ENCODE measurements at places on chromosomes 12 and 14.

- no peak for DNase-seq
These were observed 190.7 kb downstream of the BCL11B start for GRCh38 chr14:99081156-99081765.

GRCh38 chr12:49903700-49904423 is at the start of gene FAIM2:
TSS of gene FAIM2 (minus strand) at chr12:49903900. CDS start at chr12:49903792, 108 bp downstream.
- peak; percentile 64 for DNase-seq

- peak; percentile 27 for DNase-seq
These were observed 8.9 kb downstream of the GTF2A1 start for GRCh38 chr14:81211844-81212243.

DNA sequence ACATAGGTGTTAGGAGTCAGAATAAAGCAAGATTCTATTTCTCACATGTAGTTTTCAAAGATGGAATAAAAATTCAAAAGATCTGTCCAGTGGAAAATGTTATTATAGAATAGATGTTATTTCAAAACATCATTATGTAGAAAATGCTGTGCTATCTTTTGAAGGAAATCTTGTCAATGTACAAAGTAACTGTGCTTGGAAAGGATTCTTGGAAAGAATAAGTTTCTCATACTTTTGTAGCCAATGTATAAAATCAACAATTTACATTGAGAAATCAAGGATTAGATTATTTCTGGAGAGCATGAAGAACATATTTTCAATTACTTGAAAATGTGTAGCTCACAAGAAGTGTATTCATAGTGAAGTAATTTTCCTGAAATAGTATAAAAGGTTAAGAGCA is 532.5 kb upstream of the MGAT4C start:
- no peak for DNase-seq

DNA sequence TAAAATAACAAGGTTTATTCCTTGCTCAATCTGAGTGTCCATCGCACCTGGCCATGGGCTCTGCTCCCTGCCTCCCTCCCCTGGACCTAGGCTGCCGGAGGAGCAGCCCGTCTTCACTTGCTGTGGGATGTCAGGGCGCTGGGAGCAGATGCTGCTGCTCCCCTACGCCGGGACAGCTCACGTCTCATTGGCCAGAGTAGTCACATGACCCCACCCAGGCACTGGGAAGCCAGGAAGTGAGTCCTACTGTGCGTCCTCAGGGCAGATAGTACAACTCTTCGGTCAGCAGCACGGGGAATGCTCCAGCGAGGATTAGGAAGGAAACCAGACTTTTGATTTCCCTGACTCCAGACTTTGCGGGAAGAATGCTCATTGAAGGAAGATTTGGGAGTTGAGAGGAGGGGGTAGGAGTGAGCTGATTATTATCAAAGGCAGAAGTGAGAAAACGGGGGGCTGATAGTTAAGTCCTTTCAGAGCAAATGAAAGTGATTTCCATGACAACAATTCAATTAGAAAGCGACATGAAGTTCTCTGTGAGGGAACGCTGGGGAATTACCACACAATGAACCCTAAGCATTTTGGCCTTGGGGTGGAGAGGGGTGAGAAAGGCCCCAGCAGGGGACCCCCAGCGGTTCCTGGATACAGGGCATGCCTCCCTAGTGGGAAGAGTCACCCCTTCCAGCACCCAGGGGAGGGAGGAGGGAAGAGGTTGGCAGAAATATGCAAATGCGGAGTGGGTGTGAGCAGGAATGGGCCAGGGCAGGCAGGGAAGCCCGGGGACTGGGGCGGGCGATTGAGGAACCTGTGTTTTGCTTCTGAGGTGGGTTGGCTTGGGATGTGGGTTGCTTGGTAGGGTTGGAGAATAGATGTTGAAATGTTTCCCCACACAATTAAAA is 215.5 kb downstream of the AACS start:
- peak; percentile 93 for DNase-seq

DNA sequence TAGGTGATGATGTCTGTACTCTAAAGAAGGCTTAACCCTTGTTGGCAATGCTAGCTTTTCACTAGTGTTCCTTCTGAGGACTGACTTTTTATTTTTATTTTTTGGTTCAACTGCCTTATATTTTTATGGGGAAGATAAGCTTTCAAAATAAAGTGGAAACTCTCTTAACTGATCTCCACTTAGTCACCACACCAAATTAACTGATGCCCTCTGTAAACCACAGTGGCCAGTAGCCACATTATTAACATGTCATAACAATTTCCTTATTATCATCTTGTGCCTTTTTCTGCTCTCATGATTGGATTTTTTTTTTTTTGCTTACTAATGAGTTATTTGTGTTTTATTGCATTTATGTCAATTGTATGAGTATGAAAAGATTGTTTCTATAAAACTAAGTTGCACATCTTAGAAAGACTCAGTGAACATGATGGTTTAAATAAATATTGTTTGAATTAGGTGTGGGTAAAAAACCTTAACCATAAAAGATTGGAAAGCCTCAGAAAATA is 56.9 kb downstream of the SCFD1 start:
- DNase-seq = no peak

- no peak for DNase-seq
These were observed 8.9 kb upstream of the ACVR1B start for GRCh38 chr12:51942501-51943000.

DNA sequence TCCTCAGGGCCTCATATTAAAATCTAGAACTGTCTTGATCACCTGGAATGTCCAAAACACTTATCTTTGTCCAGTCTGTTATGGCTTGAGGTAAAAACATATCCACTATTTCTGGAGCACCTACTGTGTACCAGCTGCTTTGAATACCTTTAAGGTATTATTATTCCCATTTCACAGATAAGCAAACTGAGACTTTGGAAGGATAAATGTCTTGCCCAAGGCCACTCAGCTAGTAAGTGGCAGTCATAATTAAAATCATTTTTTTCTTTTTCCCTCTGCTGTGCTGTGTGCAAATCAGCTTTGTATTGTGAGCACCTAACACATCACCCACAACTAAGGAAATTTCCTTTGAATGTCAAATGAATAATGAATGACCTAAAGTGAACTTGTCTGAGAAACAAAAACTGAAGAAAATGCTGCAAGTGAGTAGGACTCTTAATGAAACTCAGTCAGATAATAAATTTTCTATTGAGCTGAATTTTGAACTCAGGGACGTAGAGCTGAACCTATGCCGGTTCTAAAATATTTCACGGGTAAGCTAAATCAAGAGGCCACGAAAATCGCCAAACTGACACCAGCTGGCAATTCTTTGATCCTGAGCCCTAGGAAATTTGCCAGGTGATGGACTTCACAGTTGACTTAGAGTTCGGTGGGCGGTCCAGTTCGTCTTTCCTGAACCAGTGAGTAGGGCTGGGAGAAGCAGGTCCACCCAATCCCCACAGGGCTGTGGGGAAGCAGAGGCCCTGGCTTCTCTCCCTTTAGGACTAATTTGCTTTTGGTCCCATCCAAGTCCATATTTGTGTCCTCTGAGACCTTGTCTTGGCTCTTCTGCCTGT is 159.7 kb upstream of the PWP1 start:
- DNase-seq = no peak

- no peak for DNase-seq
These were observed 18.3 kb downstream of the TTC7B start for GRCh38 chr14:90797919-90798318.

DNA sequence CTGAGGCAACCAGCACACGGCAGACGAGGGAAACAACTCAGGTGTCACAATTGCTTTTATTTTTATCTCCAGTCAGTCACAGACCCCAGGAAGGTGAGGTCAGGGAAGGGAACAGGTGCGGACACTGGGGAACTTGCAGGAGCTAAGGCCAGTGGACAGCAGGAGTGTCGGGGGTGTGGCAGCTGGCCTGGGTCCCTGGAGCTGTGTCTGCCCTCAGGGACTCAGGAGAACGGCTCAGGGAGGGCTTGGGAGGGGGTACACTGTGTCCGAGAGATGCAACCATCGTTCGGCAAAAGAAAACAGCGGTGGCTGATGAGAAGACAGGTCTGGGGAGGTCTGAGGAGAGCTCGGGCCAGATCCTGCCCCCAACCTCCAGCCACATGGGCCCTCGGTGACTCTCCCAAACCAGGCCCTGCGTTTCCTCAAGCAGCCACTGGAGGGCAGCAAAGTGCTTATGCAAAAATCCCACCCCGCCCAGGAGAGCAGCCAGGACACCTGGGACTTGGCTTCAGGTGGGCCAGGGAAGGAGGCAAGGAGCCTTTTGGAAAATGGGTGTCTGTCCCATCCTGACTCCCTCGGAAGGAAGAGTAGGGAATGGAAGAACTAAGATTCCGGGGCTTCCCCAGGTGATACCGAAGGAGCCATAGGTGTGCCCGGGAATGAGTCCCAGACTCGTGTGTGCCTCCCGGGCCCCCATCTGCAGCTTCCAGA is 24.1 kb upstream of the BCDIN3D start:
- peak; percentile 90 for DNase-seq

GRCh38 chr12:96078231-96079135 is 43.1 kb upstream of the LTA4H start:
- DNase-seq = no peak

- DNase-seq = no peak
These were observed 45.0 kb upstream of the KRR1 start for GRCh38 chr12:75556311-75556899.

- DNase-seq = no peak
These were observed 295.9 kb downstream of the FOXG1 start for GRCh38 chr14:29062466-29062865.

DNA sequence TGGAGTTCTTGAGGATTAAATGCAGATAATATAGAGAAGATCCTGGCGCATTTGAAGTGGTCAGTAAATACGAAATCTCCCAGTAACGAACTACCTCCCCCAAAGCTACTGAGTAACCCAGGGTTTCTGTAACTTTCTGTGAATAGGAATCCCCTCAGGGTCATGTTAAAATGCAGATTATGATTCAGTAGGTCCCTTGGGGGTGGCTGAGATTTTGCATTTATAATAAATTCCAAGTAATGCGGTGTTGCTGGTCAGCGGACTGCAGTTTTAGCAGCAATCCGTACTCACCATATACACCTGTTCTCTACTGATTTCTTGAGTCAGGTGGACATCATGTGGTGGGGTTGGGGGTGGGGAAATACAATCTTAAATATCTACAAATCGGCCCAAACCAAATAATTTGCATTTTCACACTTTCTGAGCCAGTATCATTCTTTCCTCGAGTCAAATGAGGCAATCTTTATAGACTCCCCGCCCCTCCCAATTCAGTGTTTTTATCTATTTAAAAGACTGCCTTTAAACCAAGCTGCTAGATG is 868 bp downstream of the SPATA7 start:
- no peak for DNase-seq

- no peak for DNase-seq
These were observed 55.9 kb downstream of the DYNC1H1 start for GRCh38 chr14:102020058-102020971.

DNA sequence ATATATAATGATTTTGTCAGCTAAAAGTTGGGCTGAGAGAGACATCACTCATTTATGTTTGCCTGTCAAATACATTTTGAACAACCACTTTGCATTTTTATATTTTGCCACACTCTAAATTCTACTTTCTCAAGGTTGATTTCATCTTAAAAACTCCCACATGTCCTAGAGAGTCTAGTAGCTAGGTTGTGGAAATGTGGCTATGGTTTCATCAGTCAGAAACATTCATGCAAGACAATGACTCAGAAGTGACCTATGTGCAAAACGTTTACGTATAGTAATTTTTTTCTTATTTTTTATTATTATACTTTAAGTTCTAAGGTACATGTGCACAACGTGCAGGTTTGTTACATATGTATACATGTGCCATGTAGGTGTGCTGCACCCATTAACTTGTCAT is 27.4 kb upstream of the PRKD1 start:
- DNase-seq = no peak

GRCh38 chr12:63066782-63067181 is 84.2 kb downstream of the AVPR1A start:
- peak; percentile 60 for DNase-seq

DNA sequence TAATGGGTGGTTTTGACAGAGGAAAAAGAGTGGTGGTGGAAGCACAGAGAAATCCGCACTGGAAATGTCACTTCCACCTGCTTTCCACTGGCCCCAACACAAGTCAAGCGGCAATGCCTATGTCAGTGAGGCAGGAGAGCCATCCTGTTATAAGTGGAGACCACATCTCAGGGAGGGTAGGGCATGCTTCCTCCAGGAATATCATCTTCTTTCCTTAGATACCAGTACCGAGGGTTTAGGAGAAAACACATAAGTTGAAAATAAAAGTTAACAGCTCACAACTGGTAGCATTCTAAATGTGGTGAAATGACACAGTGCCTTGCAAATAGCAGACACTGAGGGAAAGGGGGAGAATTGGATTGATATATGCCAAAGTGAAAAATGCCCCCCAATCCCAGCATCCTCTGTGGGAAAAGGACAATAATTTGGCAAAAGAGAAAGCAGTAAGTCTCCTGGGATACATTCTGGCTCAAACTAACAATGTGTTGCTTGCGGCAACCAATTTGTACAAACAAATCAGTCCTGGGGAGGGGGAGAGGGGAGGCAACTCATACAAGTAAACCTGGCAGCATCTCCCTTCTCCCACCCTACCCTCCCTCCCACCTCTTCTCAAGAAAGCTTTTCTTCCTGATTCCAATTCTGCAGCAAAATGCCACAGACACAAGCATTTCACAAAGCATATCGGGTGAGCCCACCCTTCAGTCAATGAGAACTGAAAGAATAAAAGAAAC is 57.1 kb downstream of the STON2 start:
- DNase-seq = no peak

GRCh38 chr12:127381043-127381668 is 885.8 kb upstream of the TMEM132C start:
- peak; percentile 79 for DNase-seq

DNA sequence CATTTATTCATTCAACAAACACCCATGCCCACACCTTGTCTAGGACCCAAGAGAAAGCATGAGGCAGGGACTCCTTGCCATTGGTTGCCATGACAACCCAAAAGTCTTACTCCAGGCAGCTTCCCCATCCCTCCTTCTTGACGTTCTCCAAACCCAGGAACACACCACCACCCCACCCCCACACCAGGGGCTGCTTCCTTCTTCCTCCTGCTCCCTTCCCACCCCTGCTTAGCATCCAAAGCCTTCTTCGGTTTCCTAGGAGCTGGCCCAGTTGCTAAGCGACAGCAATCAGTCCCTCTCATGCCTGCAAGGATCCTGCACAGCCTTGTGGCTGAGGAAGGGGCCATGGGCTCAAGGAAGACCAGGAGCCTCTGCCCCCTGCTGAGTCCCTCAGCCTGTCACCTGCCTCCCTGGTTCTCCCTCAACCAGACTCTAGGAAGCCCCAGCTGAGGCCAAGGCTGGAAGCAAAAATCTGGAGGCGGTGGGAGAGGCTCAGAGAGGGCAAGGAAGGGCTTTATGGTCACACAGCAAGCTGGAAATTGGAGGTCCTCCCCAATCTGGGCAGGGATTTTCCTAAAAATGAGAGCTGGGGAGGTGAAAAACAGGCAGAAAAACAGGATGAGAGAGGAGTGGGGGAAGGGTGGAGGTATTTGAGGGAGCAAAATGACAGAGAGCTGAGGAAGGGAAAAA is 15.4 kb downstream of the RASAL1 start:
- DNase-seq = peak; percentile 64

DNA sequence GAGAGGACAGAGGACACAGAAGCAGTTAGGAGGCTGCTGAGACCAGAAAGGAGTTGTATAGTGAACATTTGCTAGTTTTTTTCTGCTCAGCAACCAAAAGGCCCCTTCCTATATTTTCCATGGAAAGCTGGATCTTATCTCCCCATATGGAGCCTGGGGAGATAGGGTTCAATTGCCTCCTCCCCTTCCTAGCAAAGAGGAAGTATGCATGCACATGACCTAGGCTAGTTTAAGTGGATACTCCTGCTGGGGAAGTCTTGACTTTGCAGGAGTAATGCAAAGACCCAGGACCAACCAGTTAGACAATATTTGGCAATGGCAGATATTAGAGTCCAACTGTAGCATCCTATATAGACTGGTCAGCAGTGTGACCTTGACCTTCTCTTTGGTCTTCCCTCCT is 15.1 kb downstream of the CHD8 start:
- DNase-seq = no peak

Data from GM23338 (cell line).